ENCODE measurements at places on chromosomes 6 and 20. TPM values are rescaled to one million over a fixed set of nuclear protein-coding genes. Genes with fewer than 3 reads are reported as not detected.

The HRH3 gene
- total RNA-seq: not detected

The FNDC1 gene
- total RNA-seq: 0.12 TPM

DNA sequence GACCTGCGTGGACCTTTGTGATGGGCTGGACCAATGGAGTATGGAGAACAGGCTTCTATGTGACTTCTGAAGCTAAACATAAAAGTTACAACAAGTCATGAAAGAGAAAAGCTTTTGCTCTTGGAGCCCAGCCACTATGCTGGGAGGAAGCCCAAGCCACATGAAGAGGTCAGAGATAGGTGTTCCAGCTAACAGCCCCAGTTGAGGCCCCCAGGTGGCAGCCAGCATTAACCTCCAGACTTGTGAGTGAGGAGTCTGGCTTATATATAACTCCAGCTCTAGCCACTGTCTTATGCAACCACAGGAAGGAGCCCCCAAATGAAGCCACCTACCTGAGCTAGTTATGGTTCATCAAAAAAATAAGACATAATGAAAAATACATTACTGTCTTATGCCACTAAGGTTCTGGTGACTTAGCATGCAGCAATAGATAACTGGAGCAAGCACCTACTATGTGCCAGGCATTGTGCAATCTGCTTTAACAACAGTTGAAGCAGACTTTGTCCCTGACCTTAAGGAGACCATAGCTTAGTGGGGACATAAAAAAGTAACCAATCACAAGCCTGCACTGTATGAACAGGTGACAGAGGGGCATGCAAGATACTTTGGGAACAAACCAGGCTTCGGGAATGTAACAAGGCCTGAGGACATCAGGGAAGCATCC lies 599.6 kb downstream of the PTPRT start:
- no peak for DNase-seq

DNA sequence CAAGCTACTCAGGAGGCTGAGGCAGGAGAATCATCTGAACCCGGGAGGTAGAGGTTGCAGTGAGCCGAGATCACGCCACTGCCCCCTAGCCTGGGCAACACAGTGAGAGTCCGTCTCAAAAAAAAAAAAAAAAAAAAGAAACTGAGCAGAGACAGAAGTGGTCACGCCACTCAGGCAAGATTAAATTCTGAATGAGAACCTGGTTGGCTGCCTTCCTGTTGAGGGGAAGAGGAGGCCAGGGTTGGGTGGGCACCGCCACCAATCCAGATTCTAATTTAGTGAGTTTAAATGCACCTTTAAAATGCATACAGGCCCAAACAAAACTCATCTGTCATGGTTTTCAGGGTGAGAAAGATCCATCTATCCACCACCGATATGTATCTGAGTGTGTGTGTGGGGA lies 23.7 kb upstream of the CCDC167 start:
- DNase-seq: no peak

DNA sequence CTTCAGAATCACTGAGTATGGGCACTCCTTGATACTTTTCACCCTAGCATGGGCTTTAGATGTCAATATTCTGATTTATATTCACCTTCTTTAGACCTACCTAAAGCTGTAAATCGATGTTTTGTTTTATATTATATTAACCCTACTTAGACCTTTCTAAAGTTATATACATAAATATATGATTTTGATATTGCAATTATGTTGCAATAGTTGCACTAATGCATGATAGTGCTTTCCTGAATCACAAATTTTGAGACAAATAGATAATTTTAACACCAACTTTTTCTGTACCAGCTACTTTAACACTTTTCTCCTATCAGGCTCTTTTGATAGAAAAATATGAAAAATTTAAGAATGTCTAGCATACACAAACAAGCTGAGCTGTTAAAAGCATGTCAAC lies 34.0 kb upstream of the JAG1 start:
- DNase-seq: no peak

DNA sequence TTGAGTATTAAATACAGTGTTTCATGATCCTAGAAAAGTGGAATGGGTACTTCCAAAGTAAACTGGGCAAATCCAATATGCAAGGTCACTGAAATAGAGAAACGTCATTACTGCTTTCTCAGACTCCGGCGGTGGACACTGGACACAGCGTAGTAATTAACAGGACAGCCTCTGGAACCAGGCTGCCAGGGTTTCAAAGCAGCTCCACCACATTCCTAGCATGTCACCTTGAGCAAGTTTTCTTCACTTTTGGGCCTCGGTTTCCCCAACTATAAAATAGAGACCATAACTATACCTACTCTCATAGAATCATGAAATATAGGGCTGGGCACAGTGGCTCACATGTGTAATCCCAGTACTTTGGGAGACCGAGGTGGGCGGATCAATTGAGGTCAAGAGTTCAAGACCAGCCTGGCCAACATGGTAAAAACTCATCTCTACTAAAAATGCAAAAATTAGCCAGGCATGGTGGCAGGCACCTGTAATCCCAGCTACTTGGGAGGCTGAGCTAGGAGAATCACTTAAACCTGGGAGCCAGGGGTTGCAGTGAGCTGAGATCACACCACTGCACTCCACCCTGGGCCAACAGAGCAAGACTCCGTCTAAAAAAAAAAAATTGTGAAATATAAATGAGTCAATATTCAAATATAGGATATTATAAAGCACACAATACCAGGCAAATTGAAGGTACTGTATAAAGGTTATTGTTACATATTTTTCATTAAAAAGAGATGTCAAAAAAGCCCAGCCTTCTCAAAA lies 24.9 kb downstream of the ARHGAP18 start:
- DNase-seq: no peak

- no peak for DNase-seq
Observed at GRCh38 chr6:82095091-82095490, 152.5 kb downstream of the IBTK start.

- DNase-seq: no peak
Observed at GRCh38 chr6:1605893-1606779, 3.6 kb upstream of the FOXC1 start.

GRCh38 chr6:9982215-9982614 lies 432.7 kb downstream of the TFAP2A start:
- DNase-seq: no peak
